ENCODE measurements at places on chromosomes 1 and 21.

GRCh38 chr1:57336793-57337192, 87.1 kb downstream of the DAB1 start:
- DNase-seq, result no peak

- DNase-seq, result no peak
Measured at GRCh38 chr1:109733236-109733870, 7.5 kb downstream of the GSTM3 start.

- no peak for DNase-seq
Measured at GRCh38 chr1:26530410-26530894, 891 bp downstream of the RPS6KA1 start.

DNA sequence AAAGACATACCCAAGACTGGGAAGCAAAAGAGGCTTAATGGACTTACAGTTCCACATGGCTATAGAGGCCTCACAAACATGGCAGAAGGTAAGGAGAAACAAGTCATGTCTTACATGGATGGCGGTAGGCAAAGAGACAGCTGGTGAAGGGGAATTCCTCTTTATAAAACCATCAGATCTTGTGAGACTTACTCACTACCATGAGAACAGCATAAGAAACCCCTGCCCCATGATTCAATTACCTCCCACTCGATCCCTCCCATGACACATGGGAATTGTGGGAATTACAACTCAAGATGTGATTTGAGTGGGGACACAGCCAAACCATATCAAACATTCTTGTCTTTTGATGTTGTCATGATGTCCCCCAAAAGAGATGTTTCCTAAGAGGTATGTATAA, 103.3 kb downstream of the DUSP10 start:
- no peak for DNase-seq

DNA sequence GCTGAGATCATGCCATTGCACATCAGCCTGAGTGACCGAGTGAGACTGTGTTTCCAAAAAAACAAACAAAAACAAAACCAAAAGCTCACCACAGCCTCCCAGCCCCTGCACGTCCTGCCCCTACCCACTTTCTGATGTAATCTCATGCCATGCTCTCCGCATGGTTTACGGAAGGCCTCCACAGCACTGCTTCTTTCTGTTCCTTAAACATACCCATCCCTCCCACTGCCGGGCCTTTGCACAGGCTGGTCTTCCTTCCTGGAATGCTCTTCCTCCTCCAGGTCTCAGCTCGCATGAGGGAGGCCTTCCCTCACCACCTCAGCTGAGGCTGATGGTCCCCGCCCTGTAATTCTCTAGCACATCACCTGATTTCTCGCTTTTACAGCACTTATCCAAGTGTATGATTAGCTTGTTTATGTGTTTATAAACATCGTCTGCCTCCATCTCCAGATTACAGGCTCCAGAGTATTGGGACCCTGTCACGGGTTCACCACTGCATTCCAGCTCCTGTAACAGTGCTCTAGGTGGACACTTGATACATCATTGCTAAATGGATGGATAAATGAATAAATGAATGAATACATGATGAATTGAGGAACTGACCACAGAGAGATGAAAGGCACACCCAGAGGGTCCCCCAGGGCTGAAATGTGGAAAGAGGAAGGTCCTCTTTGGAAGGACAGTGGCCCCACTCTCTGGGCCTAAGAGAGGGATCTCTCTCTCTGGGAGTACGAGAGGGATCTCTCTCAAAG, 22.1 kb downstream of the TCEA3 start:
- no peak for DNase-seq

- DNase-seq, result no peak
Measured at GRCh38 chr1:2270260-2271100, 42.4 kb downstream of the SKI start.

- no peak for DNase-seq
Measured at GRCh38 chr1:11245248-11245647, 17.1 kb downstream of the MTOR start.

DNA sequence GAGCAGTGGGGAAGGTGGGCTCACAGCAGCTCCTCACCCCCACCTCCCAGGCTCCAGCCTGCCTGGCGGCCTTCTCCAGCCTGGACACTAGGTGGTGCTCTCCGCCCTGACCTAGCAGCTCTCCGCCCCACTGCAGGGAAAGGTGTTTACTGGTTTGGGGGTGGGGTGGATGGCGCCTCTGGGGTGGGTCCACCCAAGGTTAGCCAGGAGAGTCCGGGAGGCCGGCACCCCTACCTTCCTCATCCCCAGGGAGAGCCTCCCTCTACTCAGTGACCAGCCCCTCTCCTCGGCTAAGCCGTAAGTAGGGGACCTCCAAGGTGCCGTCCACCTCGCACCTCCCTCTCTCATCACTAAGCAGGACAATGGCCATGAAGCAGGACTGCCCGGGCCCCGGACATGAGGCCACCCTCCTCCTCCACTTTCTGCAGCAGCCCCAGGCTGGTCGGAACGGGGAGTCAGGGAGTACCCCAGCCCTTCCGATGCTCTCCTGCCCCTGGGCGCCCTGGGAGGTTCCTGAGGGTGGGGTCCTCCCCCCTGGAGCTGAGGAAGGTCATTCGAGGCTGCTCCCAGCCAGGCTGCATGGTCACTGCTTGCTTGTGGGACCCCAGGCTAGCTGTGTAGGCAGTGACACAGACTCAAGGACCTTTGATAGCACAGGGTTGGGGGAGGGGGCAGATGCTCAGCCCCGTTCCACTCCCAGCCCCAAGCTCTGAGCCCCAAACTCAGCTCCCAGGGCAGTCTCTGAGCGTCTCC, 101.4 kb upstream of the VAMP3 start:
- DNase-seq, result peak; percentile 38

DNA sequence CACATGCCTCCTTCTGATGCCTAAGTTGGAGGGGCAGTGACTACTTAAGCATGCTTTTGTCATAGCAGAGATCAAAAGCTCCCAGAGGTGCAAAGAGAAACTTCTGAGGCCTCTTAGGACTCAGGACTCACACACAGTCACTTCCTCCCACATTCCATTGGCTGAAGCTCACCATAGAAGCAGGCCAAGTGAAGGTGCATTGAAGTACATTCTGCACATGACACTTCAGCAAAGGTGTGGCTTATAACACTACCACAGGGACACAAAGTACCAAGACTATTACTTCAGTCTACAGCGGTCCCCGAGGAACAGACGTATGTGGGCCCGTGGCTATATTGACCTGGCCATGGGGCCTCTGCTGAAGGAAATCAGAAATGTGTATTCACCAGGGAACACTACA, 2.5 kb upstream of the POGK start:
- DNase-seq, result no peak

- DNase-seq, result no peak
Measured at GRCh38 chr1:147902253-147902845, at the start of gene GJA8. Gene GJA8, plus strand, starts transcription at chr1:147902795. Its CDS starts 5,161 bp downstream, at chr1:147907956.

GRCh38 chr1:43587594-43587993, 56.9 kb downstream of the PTPRF start:
- DNase-seq, result no peak

DNA sequence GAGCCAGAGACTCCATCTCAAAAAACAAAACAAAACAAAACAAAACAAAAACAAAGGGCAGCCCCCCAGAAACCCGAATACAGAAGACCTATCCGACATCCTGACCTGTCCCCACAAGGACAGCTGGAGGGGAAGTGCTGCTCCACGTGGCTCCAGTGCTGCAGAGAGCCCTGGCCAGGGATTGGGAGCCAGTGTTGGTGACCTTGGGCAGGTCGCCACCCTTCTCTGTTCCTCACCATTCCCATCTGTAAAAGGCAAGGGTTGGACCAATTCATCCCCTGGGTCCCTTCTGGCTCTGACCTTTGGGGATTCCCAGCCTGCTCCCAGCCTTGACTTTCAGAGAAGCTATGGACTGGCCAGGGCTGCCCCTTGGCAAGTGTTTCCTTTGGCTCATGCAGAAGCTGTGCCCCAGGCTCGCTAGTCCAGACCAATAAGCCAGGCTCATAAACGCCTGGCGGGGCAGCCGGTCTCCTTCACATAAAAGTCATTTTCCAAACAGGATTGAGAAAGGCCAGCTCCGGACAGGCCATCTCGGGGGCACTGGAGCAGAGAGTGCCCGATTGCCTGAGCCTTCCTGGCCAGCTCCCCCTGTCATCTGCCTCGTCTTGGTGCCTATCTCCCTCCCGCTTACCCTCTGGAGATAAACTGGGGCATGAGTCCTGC, 20.0 kb upstream of the PADI1 start:
- DNase-seq, result no peak

- no peak for DNase-seq
Measured at GRCh38 chr1:182626527-182626926, 22.3 kb upstream of the RGS16 start.

DNA sequence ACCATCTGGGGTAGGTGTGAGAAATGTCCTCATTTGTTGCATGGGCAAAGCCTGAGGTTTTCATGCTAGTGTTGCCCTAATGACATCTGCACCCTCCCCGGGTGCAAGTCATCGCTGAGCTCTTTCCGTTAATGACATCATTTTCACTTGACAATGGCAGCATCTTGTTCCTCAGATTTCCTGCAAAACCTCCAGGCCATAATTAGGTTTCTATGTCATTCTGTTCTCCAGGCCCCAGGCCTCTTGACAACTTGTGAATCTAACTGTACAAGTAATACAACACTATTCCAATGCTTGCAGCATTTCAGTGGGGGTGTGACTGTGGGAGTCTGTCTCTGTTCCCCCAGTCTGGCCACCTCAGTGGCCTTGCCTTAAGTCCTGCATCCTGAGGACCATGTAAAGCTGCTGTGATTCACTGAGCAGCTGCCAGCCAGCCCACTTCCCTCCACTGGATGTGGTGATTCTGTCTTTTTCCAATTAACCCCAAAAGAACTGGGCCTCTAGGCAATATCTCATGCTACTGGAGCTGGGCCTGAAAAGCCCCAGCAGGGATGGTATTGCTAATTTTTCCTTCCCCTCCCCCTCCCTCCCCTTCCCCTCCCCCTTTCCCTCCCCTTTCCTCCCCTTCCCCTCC, 22.8 kb downstream of the RAB7B start:
- no peak for DNase-seq

DNA sequence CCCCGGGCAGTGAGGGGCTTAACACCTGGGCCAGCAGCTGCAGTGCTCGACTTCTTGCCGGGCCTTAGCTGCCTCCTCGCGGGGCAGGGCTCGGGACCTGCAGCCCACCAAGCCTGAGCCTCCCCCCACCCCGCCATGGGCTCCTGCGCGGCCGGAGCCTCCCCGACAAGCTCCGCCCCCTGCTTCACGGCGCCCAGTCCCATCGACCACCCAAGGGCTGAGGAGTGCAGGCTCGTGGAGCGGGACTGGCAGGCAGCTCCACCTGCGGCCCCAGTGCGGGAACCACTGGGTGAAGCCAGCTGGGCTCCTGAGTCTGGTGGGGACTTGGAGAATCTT, 67.8 kb upstream of the NR5A2 start:
- no peak for DNase-seq

DNA sequence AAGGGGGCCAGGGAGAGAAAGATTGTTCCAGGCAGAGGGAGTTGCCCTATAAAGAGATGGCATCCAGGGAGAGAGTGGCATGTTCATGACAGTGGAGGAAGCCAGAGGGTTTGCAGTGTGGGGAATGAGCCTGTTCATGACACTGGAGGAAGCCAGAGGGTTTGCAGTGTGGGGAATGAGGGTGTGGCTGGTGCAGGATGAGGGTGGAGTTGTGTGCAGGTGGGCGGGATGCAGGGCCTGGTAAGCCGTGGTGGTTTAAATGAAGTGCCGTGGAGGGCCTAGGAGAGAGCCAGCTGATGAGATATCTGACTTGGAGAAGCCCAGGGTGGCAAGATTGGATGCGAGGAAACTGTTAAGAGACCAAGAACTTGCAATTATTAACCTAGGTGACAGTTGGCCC, 131.8 kb downstream of the CAMTA1 start:
- DNase-seq, result no peak

- no peak for DNase-seq
Measured at GRCh38 chr1:78831731-78832360, 174.7 kb downstream of the ADGRL4 start.

DNA sequence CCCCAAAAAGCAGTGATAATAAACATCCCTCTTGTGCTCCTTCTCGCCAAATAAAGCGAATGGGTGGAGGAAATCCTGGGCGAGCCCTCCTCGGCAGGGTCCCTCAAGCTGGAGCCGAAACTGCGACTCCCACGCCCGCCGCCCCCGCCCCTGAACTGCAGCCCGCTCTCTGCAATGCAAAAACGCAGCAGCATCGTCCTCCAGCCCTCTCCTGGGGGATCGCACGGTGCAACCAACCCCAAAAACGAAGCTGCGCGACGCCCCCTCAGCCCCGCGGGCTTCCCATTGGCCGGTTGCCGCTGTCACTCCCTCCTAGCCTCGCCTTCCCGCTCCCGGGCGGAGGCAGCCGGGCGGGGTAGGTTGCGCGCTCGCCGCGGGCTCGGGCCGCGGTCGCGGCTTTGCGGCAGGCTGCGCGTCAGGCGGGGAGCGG, at the start of gene TMCC2:
TMCC2 (plus strand) TSS at position 363 of the 430 bp plus-strand sequence. CDS start 619 bp downstream, outside the sequence.
- DNase-seq, result peak; percentile 90

DNA sequence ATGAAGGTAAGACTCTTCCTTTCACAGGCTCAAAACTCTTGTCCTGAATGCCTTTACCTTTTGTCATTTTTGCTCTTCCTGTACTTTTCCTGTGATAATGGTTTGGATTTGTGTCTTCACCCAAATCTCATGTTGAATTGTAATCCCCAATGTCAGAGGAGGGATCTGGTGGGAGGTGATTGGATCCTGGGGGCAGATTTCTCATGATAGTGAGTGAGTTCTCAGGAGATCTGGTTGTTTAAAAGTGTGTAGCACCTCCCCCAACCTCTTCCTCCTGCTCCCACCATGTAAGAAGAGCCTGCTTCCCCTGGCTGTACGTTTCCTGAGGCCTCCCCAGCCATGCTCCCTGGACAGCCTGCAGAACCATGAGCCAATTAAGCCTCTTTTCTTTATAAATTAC, 75.5 kb downstream of the DDX20 start:
- no peak for DNase-seq

DNA sequence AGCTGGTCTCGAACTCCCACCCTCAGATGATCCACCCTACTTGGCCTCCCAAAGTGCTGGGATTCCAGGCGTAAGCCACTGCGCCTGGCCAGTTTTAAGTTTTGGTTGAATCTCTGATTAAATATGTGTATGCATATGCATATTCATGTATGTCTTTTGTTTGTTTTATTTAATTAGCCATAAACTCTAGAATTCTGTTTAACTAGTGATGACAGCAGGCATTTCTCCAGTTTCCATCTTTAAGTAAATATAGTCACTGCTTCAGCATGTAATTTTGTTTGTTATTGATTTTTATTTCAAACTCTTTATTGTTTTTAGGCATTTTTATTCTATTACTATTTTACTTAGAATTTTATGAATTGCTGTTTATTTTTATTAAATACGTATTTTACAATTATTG, 58.0 kb downstream of the NUF2 start:
- no peak for DNase-seq

- DNase-seq, result no peak
Measured at GRCh38 chr1:117147856-117148588, 26.5 kb upstream of the TRIM45 start.

GRCh38 chr1:202304375-202304774, 37.4 kb downstream of the UBE2T start:
- DNase-seq, result no peak

- DNase-seq, result no peak
Measured at GRCh38 chr1:178092878-178093493, 918 bp upstream of the RASAL2 start.

All from CD8-positive, alpha-beta T cell (primary cell).